Right lobe of liver (tissue), 6 donors: ENCODE measurements at places on chromosomes 5 and 9.

GRCh38 chr9:93452710-93453046 lies 703 bp downstream of the FAM120AOS start:
- peak; percentile 56 for DNase-seq

DNA sequence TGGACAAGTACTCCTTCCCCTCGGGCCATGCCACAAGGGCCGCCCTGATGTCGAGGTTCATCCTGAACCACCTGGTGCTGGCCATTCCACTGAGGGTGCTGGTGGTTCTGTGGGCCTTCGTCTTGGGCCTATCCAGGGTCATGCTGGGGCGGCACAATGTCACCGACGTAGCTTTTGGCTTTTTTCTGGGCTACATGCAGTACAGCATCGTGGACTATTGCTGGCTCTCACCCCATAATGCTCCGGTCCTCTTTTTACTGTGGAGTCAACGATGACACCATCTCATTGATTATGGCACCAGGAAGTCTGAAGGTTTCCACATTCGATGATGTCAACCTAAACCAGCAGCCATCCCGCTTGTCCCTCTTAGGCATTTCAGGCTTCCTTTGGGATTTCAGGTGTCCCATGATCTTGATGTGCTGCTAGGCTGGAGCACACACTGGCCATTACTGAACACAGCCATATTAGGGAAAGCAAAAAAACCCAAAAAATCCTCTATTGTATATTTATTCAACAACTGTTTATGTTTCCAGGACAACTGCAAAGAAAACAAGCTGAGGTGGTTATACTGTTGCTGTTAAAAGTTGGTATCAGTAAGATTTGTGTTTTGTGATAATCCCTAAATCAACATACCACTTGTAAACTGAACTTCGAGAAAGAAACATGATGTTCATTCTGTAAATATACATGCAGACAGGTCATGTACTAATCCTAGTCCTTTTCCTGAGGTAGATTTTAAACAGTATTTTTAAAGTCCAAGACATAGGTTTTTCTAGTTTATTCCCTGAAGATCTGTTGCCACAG lies 1.1 kb downstream of the PLPP6 start:
- no peak for DNase-seq

GRCh38 chr5:176788091-176788490 lies 22.3 kb upstream of the UNC5A start:
- no peak for DNase-seq

- DNase-seq = no peak
These were observed 67.4 kb downstream of the FBN2 start for GRCh38 chr5:128470663-128471062.

- DNase-seq = peak; percentile 89
These were observed 95.3 kb downstream of the RGS3 start for GRCh38 chr9:113558632-113559502.

- DNase-seq = no peak
These were observed 291.8 kb downstream of the AOPEP start for GRCh38 chr9:95018099-95018936.

DNA sequence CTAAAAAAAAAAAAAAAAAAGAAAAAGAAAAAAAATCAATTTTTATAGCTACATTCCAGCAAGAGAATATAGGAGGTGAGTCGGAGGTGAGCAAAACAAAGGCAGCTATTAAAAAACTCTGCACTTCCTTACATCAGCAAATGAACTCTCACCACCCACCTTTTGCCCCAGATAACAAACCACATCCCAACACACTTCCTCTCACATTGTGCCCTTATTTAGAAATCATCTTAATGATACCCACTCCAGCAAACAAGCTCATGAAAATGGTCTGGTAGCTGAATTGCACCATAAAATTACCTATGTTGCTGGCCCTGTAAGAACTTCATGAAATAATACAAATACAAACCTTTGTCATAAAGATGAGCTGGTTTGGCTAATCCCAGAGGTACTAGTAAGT lies 82.9 kb downstream of the CEMIP2 start:
- no peak for DNase-seq

DNA sequence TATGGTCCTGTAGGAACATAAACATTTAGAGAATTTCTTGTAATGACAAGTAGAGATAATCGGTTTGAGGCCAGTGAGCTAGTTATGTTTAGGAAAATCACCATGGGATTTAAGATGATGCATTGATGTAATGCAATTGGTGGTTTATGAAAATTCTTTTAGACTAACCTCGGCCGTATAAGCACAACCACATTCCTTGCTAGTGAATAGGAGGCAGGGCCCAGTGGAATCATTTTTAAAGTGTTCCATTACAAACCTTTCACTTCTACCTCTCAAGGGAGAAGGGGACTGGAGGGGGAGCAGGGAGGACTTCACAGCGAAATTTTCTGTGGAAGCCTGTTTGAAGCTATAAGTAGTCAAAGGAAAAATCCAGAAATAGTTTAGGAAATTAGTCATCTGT lies 71.8 kb upstream of the NFIL3 start:
- no peak for DNase-seq

GRCh38 chr9:137602661-137603060 lies 2.8 kb upstream of the ARRDC1 start:
- DNase-seq = no peak

GRCh38 chr9:133458643-133459312 lies 1.0 kb upstream of the CACFD1 start:
- no peak for DNase-seq

GRCh38 chr9:136650648-136651047 lies 12.1 kb upstream of the EGFL7 start:
- no peak for DNase-seq

- DNase-seq = no peak
These were observed 102.1 kb upstream of the SSBP2 start for GRCh38 chr5:81853030-81853357.

- no peak for DNase-seq
These were observed 325.4 kb downstream of the PIK3R1 start for GRCh38 chr5:68540798-68541590.

DNA sequence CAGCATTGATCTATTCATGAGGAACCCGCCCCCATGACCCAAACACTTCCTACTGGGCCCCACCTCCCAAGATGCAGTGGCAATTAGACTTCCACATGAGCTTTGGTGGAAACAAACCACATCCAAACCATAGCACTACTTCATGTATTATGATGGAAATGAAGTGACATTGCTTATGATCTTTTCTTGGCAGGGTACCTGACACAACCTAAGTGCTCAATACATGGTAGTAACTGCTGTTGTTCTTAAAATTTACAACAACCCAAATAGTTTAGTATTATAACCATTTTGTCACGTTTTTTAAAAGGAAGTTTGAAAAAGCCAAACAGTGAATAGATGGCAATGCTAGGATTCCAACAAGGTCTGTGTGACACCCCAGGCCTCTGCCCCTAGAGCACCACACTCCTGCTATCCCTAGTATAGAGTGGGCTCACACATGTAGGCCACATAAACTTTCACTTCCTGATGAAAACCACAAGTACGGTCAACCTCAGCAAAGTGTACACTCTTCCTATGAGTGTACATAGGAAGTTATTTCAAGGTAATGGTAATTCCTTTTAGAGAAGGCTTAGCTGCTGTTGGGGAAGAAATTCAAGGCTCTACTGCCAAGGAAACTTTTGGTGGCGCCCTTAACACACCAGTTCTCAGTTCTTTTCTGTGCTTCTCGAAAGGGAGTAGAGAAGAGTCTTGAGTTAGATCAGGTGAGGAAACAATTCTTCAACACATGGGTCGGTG lies 97.6 kb downstream of the ARSB start:
- DNase-seq = no peak

DNA sequence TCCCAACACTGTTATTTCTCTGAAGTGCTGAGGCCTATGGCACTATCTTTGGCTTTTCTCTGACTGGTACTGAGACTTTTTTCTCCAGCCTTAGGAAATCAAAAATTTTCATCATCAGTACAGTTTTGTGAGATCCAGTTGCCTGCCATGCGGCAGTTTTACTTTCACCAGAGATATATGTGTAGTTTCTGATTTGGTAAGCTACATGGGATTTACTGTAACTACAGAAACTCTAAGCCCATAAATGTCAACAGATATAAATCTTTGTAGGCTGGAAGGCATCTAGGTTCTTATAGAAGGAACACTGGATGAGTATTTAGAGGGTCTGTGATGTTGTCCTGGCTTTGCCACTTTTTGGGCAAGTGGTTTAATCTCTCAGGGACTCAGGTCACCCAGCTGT lies 69.0 kb downstream of the DOCK2 start:
- DNase-seq = no peak

GRCh38 chr9:89696780-89697179 lies 92.0 kb downstream of the GADD45G start:
- no peak for DNase-seq

DNA sequence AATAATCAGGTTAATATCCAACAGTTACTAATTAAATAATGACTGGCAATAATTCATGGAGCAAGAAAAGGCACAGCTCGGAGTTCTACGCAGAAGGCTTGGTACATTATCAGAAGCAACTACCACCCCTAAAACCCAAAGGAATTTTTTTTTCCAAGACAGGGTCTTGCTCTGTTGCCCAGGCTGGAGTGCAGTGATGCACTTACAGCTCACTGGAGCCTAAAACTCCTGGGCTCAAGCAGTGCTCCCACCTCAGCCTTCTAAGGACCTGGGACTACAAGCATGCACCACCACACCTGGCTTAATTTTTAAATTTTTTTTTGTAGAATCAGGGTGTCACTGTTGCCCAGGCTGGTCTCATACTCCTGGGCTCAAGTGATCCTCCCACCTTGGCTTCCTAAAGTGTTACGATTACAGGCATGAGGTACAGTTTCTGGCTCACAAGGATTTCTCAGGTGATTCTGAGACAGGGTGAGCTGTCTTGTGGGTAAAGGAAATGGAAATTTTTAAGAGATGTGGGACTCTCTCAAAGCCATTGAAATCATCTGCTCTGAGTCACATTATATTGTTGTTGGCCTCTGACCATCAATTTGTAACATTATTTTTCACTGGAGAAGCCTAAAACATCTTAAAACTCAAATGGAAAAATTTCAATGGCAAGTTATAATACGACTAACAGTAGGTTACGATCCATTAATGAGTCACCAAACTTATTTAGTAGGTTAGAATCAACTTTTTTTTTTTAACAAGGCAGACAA lies 19.7 kb upstream of the HSDL2 start:
- no peak for DNase-seq

DNA sequence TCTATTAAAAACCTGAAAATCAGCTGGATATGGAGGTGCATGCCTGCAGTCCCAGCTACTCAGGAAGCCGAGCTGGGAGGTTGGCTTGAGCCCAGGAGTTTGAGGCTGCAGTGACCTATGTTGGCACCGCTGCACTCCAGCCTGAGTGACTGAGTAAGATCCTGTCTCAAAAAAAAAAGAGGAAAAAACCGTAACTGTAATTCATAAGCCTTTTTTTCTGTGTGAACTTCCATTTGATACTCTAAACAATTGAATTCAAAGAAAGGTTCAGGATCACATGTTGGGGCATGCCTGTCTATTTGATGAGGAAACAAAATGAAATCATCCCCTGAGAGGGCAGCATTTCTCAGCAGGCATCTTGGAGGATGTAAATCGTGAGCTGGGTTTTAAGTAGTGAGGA lies 38.8 kb downstream of the ITGA2 start:
- peak; percentile 44 for DNase-seq

- no peak for DNase-seq
These were observed 106.5 kb upstream of the EGFLAM start for GRCh38 chr5:38151878-38152277.

- no peak for DNase-seq
These were observed 68.8 kb downstream of the TLR4 start for GRCh38 chr9:117772960-117773359.

DNA sequence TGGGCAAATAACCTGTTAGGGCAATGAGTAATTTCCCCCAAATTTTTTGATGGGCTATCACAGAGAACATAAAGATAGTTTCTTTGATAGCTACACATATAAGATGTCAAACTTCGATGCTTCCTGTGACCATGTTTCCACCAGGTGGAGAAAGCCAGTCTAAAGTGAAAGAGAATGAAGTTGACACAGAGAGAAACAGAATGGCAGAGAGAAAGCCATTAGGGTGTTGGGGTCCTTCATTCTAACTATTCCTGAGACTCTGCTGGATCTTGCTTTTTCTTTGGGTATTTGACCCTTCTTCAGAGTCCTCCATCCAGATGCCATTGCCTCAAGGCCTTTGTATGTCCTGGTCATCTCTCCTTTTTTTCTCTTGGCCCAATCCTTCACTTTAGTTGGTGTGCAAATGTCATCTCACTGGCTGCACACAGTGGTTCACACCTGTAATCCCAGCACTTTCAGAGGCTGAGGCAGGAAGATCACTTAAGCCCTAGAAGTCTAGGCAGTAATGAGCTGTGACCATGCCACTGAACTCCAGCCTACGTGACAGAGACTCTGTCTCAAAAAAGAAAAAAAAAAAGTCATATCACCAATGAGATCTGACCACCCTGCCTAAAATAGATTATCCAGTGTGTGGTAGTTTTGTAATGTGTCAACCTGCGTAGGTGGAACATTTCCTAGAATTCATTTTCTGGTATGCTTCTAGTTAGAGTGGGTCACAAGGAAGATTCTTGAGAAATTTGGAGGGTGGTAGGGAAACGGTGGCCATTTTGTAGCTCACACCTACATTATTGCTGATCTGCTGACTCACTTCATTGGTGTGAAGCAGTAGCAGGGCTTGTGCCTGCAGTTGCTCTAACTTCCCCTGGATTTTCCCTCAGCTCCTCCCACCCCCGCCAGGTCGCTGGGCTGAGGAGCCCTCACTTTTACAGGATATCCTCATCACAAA lies 20.8 kb upstream of the KIF2A start:
- DNase-seq = no peak

- no peak for DNase-seq
These were observed 28.8 kb downstream of the NAA35 start for GRCh38 chr9:85969727-85970126.

DNA sequence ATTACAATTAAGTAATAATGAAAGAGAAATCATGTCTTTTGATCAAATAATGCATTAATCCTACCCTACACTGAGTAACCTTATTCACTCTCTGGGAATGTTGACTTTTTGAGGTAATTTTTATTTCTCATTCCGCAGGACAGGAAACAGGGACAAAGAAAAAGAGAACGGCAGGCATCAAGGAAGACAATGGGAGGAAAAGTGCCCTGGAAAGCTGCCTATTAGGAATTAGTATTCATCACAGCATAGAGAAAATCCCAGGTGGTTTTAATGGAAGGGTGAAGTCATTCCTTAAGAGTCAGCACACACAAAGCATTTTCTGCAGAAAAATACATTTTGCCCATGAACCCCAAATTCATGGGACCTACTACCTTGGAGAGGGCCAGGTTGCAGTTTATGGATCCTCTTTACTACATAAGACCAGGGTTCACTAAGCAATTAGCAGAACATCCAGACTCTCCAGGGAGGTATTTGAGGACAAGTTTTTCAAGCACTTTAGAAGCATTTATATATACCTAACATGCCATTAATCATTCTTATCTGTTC lies 9.4 kb downstream of the FSTL4 start:
- no peak for DNase-seq
